Activated CD4-positive, alpha-beta T cell treated with anti-CD3 and anti-CD28 coated beads, Interleukin-10, Interleukin-2, amounts not matched to agents 100 ng/mL and 50 ng/mL, durations not matched to agents 16 hours and 8 hours (primary cell): ENCODE measurements at places on chromosomes 6 and 20.

DNA sequence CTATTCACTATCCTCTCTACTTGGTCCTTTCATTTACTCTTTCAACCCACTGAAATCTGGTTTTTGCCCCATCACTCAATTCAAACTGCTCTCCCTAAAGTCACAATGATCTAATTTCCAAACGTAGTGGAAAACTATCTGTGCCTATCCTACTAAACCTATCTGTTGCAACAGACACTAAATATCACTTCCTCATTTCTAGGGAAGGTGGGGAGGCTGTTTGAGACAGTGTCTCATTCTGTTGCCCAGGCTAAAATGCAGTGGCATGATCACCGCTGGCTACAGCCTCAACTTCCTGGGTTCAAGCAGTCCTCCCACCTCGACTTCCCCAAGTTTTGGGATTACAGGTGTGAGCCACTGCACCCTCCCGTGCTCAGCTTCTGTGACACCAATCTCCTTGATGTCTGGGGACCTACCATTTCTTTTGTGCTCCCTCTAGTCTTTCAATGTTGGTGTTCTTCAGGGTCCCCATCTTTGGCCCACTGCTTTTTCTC lies 8.8 kb downstream of the RANBP9 start:
- no peak for DNase-seq

- no peak for DNase-seq
Measured at GRCh38 chr6:112562301-112563231, 215.4 kb downstream of the RFPL4B start.

DNA sequence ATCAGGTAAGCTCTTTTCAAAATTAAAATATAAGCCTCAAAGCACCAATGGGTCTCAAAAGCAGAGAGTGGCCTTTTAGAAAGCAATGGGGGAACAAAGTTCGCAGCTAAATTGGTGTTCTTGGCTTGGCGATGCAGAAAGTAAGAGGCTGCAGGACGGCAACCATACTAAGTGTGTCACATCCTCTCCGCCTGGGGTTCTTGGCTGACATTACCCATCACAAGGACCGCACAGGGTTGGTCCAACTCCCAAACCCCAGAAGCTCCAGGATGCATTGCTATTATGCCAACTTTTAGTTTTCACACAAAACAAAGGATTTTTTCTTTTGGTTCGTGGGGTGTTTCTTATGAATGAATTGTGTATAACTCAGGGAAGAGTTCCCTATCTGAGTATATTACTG lies 124.8 kb downstream of the PRKN start:
- DNase-seq, result no peak

DNA sequence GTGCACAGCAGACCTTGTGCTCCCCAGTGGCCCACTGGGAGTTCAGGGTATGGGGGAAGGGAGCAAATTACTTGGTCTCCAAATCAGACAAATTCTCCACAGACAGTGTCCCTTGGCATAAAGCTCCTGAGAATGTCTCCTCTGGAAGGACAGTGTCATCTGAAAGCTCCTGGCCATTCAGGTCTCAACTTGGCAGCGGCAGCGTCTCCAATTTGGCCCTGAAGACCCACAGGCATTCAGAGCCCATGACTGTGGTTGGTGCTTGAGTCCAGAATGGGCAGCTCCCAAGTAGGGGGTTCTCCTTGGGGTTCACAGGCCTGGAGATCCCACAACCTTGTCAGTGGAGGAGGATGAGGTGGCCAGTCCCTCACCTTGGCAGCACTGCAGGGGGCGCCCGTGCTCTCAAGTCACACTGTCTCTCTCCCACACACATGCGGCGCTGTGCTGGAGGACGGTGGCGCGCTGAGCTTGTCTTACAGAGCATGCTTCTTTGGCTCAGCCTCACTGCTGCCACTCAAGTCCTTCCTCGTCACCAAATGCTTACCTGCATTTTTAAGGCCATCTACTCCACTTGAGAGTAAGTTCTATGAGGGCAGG lies 20.7 kb downstream of the DYNLRB1 start:
- peak; percentile 52 for DNase-seq

GRCh38 chr6:76275746-76276145 lies 203.3 kb upstream of the IMPG1 start:
- peak; percentile 1 for DNase-seq

GRCh38 chr6:119533603-119534279 lies 184.2 kb upstream of the MAN1A1 start:
- DNase-seq, result peak; percentile 69

GRCh38 chr20:8829256-8829655 lies 239.6 kb upstream of the PLCB4 start:
- DNase-seq, result no peak

GRCh38 chr6:158911746-158912480 lies 88.1 kb downstream of the RSPH3 start:
- peak; percentile 4 for DNase-seq

DNA sequence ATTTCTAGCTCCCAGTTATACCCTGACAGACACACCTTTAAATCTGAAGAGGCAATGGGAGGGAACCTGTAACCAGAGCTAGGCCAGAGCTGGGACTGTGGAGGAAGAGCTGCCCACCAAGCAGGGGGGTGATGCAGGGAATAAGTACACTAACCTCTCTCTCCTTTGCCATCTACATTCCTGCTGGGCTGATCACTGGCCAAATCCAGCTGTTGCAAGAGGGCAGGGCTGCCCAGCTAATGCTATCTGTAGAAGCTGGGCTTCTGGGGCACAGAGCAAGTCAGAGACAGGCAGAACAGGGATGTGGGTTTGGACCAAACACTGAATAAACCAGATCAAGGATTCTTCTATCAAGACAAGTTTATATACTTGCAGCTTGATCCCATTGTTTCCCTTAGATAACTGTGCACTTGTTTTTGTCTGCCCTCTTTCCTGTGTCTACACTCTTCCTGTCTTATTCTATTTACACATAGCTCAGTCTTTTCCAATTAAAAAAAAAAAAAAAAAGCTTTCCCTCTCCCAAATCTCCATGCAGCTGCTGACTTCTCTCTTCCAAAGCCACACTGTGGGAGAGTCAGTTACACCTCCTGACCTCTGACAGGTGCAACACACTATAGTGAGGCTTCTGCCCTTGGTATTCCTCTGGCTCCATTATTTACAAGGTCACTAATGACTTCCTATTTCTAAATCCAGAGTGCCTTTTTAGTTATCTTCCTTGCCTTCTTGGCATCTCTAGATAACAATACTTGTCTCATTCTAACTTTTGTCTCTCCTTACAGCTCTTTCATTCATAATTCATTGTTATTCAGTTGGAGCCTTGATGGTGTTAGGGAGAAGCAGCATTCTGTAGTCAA lies 43.7 kb downstream of the TRIM38 start:
- no peak for DNase-seq

DNA sequence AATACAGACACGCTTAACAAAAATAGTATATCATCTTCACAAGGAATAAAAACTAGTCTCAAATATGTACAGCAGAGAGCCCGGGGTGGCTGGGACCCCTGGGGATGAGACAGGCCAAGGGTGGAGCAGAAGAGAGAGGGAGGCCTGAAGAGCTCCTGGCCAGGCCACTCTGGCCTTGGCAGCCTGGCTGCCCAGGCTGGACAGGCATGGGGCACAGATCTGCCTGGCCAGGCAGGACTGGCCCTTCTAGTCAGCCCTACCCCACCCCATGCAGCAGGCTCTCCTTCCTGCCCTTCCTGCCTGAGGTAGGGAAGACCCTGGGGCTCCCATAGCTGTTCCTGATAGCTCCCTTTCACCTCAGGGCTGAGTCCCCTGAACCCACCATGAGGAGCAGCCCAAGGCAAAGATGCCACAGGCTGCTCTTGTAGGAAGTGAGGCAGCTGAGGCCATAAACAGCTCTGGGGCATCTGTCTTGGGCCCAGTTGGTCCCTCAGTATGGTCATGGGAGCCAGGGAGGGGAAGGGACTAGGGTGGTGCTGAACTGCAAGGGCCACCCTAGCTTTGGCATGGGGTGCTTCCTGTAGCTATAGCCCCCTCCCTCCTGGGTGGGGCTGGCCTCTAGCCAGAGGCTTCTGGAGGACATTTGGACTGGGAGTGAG lies 27.1 kb downstream of the COX4I2 start:
- DNase-seq, result no peak

GRCh38 chr6:47362857-47363461 lies 53.3 kb upstream of the TNFRSF21 start:
- DNase-seq, result no peak

DNA sequence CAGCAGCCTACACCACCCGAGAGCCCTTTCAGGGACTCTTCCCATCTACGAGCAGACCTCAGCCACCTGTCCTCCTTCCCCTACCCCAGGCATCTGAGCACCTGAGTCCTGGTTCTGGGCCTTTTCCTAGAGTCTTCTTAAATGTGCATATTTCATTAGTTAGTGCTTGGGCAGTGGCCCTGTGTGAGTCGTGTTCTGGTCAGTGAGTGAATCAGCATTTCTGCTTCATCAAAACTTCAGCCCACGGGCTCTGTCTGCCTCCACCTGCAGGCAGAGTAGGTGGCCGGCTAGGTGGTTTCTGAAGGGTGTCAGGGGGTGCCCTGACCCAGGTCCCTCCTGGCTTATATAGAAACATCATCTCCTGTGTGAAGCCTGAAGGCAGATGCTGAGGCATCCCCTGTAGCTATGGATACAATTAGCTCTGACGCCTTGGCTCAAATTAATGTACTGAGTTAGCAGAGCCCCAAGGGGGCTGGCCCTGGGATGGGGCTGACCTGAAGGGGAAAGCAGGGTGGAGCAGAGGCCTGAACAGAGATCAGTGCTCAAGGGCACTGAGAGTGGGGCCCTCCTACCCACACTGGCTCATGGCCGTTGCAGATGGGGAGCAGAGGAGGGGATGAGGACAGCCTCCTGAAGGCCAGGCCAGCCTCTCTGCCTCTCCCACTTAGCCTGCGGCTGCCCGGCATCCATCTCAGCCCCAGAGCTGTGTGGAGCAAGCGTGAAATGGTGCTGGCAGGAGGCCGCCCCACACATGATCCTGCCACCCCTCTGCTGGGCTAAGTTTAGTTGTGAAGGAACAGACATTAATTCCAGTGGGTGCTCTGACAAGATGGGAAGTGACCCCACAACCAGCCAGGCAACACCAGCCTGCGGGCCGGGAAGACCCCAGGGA lies 13.6 kb downstream of the IP6K3 start:
- DNase-seq, result no peak

GRCh38 chr6:134217105-134217797 lies 100.7 kb downstream of the SGK1 start:
- no peak for DNase-seq

- DNase-seq, result no peak
Measured at GRCh38 chr6:129645830-129646579, 64.0 kb downstream of the ARHGAP18 start.

- DNase-seq, result peak; percentile 14
Measured at GRCh38 chr6:109595998-109596397, 95.0 kb downstream of the AK9 start.

- DNase-seq, result no peak
Measured at GRCh38 chr6:54846857-54847674, 495 bp downstream of the FAM83B start.
